Naive thymus-derived CD8-positive, alpha-beta T cell (primary cell): ENCODE measurements at places on chromosomes 7 and 10. TPM values are rescaled to one million over a fixed set of nuclear protein-coding genes. Genes with fewer than 3 reads are reported as not detected.

DNA sequence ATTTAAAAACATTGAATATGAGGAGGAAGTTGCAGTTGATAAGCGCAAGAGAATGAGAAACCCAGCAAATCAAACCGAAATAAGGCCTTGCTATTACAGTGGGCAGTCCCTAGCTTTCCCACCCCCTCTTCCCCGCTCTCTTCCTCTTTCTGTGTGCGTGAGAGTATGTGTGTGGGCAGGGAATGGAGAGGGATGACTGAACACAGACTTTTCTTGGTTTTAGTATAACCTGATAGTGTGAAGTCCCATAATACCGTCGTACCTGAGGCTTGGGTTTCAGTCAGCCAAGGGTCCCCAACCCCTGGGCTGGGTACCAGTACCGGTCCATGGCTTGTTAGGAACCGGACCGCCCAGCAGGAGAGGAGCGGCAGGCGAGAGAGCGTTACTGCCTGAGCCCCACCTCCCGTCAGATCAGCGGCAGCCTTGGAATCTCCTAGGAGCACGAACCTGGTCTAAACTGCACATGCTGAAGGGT, 255.3 kb downstream of the CELF2 start:
- no peak for DNase-seq

PVRIG gene
- 83.8 TPM for total RNA-seq

FAM25A gene
- total RNA-seq, result not detected

- DNase-seq, result no peak
Measured at GRCh38 chr10:127310430-127310829, 114.0 kb upstream of the INSYN2A start.

CLDN12 gene
- total RNA-seq, result 3.0 TPM
